ENCODE measurements at places on chromosomes 4 and X. TPM values are rescaled to one million over a fixed set of nuclear protein-coding genes. Genes with fewer than 3 reads are reported as not detected.

MAGEA11 gene
- total RNA-seq: not detected

ZNF157 gene
- 0.17 TPM for total RNA-seq

DNA sequence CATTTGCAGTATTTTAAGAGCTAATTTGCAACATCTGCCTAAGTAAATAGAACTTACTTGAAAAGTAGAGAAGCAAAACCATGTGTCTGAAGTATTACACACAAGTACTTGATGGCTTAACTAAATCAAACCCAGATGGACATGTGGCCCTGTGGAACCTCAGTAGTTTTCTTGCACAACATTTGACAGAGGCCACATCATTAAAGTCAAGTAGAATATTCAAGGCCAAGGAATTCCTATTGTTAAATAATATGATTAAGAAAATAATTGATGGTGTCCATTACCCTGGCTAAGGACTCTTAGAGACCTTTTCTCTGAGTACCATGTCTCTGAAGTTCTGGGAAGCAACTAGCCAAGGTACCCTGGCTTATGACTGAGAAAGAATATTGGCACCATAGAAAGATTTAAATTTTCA is 135.4 kb upstream of the OTUD4 start:
- DNase-seq: no peak

- DNase-seq: no peak
Observed at GRCh38 chr4:156169011-156169410, 215.3 kb upstream of the CTSO start.

DNA sequence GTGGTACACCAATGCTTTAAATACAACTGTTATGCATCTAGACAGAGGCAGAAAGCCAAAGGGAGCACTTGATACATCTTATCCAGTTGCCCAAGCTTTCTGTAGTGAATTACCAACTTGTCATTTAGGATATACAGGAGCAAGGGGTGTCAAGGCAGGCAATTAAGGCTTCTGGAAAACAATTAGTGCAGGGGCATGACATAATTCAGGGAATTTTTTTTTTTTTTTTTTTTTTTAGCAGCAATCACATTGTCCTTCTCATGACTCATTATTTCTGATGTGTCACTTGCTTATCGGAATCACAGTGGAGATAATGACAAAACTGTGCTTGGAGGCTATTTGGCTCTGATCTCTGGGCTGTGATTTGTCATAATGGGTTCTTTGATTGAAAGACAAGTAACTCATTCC is 259.5 kb downstream of the ARHGAP24 start:
- DNase-seq: peak; percentile 80

- DNase-seq: no peak
Observed at GRCh38 chr4:13367244-13367643, 116.9 kb downstream of the RAB28 start.

GRCh38 chr4:159014859-159015258 is 88.0 kb upstream of the RAPGEF2 start:
- DNase-seq: no peak

DNA sequence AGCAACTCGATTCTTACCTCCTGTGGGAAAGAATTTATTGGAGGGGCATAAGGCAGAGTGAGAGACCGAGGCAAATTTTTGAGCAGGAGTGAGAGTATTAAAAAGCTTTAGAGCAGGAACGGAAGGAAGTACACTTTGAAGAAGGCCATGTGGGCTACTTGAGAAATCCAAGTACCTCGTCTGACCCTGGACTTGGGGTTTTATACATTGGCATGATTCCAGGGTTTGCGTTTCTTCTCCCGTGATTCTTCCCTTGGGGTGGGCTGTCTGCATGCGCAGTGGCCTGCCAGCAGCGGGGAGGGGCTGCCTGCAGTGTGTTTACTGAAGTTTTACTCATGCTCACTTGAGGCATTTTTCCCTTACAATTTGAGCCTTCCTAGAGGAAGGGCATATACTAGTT is 3.4 kb downstream of the GALNT7 start:
- no peak for DNase-seq

FOXR2 gene
- total RNA-seq: not detected

- DNase-seq: no peak
Observed at GRCh38 chr4:40547789-40548132, 81.9 kb downstream of the RBM47 start.

GRCh38 chr4:102736636-102737549 is 23.9 kb downstream of the MANBA start:
- DNase-seq: no peak

GYPE gene
- 0.17 TPM for total RNA-seq

DNA sequence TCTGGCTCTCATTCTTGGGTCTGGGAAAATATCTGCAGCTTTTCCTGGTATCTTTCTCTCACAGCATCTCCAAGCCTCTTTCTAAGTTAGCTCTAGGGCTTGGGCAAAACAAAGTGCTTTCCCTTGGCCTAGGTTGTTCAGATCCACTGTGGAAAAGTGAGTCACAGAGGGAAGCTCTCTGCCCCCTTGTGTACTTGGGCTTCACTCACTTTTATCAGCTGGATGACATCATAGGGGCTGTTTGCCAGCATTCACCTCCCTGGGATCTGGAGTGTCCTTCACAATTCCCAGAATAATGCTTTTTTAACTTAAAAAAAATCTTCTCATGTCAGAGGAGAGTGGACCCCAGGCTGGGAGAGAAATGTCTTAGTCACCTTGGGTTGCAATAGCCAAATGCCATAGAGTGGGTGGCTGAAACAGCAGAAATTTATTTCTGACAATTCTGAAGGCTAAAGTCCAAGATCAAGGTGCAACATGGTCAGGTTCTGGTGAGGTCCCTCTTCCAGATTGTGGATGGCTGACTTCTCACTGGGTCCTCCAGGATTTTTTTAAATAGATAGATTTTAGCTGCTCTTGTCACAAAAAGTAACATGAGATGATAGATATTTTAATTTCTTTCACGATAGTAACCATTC is 247.8 kb downstream of the SH2D1A start:
- DNase-seq: no peak

DNA sequence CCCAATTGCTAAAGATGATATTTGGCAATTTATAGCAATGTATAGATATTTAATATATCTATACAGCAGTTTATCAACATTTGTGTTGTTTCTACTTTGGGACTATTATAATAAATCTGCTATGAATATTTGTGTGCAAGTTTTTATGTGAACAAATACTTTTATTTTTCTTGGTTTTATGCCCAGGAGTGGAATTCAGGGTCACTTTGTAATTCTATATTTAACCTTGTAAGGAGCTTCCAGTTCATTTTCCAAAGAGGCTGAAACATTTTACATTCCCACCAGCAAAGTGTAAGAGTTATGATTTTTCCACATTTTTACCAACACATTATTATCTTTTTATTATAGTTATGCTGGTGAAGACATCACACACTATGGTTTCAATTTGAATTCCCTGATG is 801.3 kb downstream of the PCDH18 start:
- no peak for DNase-seq

HTN1 gene
- not detected for total RNA-seq

DNA sequence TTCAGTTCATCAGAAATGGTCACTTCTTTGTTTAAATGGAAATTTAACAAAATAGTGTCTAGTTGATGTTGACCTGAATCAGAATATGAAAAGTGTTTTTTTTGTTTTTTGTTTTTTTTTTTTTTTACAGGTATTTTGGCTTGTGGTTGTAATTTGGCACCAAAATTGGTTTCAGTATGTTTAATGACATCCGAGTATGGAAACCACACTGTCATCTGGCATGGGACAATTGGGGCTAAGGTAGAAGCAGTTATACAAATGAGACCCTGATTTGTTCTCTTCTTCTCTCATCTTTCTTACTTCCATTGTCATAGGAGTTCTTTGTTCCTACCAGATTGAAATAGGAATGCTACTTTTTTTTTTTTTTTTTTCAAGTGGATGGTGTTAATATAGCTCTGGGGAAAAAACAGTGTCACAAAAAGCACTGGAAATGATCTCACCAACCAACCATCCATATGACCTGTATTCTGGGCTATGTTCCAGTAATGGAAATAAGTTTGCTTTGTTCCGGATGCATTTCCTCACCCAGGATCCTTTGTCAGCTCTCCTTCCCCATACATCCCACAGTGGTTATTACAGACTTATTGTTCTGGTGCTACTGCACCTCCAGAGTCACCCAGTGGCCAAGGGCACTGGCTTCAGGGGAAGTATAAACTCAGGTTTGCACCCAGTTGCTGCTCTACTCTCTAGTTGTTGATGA is 95.8 kb downstream of the ATXN3L start:
- peak; percentile 94 for DNase-seq

CT45A6 gene
- total RNA-seq: not detected

CT45A5 gene
- total RNA-seq: not detected

DNA sequence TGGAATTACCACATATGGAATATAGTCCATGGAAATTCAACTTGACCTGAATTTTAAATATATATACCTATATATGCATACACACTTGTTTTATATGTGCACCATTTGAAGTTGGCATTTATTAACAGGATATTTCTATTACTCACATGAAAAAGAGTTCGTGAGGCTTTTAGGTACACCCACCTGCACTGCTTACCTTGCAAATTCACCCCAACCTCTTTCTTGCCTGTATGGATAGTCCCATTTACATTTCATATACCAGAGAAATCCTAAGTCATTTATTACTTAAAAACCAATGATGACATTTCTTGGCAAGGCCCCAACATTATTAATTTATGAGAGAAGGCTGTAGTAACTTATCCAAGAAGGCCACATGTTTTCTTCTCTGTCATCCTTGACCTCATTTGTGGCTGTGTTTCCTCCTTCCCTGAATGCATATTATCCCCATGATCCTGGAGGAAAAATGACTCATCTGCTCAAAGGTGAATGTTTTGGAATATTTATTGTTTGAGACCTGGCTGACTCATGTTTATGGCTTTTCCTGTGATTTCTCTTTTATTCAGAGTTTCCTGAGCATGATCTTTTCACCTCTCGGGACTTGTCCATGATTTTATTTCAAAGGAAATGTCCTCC is 62.2 kb upstream of the FAM241A start:
- DNase-seq: peak; percentile 99

ALAS2 gene
- not detected for total RNA-seq

GRCh38 chr4:10639664-10640063 is 44.9 kb downstream of the CLNK start:
- no peak for DNase-seq

IL13RA2 gene
- 0.23 TPM for total RNA-seq

- DNase-seq: no peak
Observed at GRCh38 chr4:88857588-88857987, 160.0 kb upstream of the NAP1L5 start.

GRCh38 chr4:83810428-83810827 is 274.5 kb downstream of the GPAT3 start:
- no peak for DNase-seq

DNA sequence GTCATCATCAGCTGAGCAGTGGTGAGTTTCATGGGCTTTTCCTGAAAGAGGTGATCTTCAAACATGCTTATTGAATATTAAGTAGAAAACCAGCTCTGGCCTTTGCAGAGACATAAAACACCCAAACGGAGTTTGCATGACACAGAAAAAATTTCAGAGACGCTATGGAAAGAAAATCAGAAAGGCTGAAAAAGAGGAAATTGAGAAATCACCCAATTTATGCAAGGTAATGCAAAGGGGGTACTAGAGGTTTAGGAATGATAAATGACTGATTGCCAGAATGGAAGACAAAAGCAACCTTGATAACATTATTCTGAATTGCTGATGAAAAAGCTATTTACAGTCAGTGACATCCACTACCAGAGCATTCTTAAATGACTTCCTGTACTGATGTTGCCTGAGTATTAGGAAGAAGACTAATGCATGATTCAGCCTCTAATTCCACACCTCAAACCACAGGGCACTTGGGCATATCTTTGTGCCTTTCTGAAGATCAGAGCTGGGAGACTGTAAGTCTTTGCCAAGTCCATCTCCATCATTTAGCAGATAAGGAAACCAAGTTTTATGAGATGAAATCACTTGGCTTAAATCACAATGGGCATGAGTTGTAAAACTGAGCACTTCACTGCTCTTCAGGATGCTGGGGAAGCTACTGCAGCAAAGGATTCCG is 565.7 kb downstream of the PPARGC1A start:
- DNase-seq: no peak
